PC-9 (cell line): ENCODE measurements at places on chromosomes 13 and 19. TPM values are rescaled to one million over a fixed set of nuclear protein-coding genes. Genes with fewer than 3 reads are reported as not detected.

DNA sequence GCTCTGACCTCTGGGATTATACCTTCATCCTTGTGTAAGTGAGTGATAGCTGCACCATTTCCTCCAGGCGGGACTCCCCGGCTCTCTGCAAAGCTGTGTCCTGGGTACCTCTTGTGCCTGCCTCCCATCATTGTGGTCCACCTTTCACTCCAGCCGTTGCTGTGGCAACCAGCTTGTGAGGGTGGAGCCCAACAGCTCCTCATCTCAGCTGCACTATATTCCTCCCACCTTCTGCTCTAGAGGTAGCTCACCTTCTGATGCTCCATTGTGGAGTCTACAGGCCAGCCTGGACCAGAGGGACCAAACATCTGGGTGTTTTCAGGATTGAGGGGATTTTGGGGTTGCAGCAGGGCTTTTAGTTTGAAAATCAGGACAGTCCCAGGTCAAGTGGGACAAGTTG, 708.2 kb downstream of the UQCRFS1 start:
- H3K27ac ChIP-seq, result no peak overlapping the region
- H3K36me3 ChIP-seq, result no peaks in the 10 kb centered on the region
- no peak for DNase-seq

GRCh38 chr19:42352301-42353259, 27.1 kb downstream of the MEGF8 start:
- H3K27ac ChIP-seq, result no peak overlapping the region
- H3K36me3 ChIP-seq, result no peaks in the 10 kb centered on the region; the same call in 1 of the 2 replicates
- H3K4me1 ChIP-seq, result no peaks in the 10 kb centered on the region
- H3K27me3 ChIP-seq, result no peaks in the 10 kb centered on the region
- DNase-seq, result no peak
- H3K4me3 ChIP-seq, result no peak overlapping the region

DNA sequence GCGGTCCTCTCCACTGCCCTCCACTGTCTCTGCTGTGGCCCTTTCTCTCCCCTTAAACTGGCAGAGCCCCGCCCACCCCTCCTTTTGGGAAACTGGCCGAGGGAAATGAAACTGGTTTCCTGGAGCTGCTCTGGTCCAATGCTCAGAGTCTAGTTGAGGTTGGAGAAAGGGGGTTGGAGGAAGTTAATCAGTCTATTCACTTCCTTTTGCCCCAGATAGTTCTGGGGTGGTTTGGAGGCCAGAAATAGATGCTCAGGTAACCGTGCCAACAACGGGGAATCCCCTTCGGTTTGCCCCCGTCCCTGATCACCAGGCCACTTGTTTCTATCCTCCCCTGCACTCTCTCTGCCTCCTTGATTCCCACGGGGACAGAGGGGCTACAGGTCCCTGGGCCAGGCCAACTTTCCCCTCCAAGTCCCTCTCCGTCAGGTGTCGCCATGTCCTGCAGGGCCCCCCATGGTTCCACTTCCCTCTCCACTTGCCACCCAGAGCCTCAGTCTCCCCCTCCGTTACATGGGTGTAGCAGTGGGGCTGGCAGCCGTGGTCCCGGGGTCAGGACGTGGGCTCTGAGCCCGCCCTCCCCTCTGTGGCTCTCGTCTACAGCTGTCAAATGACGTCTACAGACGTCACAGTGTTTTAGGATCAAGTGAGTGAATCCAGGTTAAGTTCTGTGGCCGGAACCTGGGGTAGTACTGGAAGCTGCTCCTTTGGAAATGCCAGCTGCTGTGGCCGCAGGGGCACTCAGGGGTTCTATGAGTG, at the start of gene IL4I1:
Gene IL4I1, minus strand, starts transcription at position 25 of the 759 bp plus-strand sequence. CDS start 727 bp downstream, outside the sequence.
- H3K27me3 ChIP-seq, result no peaks in the 10 kb centered on the region
- peaks cover 14% of the 10 kb centered on the region for H3K4me1 ChIP-seq
- no peak within 1 kb of the TSS for H3K4me3 ChIP-seq
- H3K36me3 ChIP-seq, result no peaks in the 10 kb centered on the region

GRCh38 chr19:1657746-1658145, 5.3 kb upstream of the TCF3 start:
- no peaks in the 10 kb centered on the region for H3K27me3 ChIP-seq
- peaks cover 43% of the 10 kb centered on the region for H3K4me1 ChIP-seq

GRCh38 chr13:53138376-53139036, 109.9 kb downstream of the OLFM4 start:
- H3K4me3 ChIP-seq, result no peak overlapping the region
- peaks cover 9% of the 10 kb centered on the region; the same call in 1 of the 2 replicates for H3K27me3 ChIP-seq
- no peak for DNase-seq

DNA sequence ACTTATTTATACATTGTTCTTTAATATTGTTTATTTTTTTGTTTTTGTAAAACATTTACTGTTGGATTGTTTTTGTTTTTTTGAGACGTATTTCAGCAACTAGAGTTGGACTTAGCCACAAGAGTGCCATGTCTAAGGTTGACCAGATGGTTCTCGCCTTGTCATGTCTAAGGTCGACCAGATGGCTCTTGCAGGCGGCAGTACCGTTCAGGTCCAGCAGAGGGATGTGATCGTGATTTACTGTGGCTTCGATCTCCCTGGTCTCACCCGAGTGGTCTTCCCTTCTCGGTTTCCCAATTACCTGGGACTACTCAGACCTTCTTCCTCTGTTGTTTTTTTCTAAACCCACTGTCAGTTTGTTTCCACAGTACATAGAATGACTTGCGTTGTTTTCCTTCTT, 1438.6 kb downstream of the UQCRFS1 start:
- no peaks in the 10 kb centered on the region for H3K27me3 ChIP-seq
- no peak for DNase-seq
- H3K4me3 ChIP-seq, result no peak overlapping the region
- H3K27ac ChIP-seq, result no peak overlapping the region
- H3K36me3 ChIP-seq, result peaks cover 18% of the 10 kb centered on the region

DNA sequence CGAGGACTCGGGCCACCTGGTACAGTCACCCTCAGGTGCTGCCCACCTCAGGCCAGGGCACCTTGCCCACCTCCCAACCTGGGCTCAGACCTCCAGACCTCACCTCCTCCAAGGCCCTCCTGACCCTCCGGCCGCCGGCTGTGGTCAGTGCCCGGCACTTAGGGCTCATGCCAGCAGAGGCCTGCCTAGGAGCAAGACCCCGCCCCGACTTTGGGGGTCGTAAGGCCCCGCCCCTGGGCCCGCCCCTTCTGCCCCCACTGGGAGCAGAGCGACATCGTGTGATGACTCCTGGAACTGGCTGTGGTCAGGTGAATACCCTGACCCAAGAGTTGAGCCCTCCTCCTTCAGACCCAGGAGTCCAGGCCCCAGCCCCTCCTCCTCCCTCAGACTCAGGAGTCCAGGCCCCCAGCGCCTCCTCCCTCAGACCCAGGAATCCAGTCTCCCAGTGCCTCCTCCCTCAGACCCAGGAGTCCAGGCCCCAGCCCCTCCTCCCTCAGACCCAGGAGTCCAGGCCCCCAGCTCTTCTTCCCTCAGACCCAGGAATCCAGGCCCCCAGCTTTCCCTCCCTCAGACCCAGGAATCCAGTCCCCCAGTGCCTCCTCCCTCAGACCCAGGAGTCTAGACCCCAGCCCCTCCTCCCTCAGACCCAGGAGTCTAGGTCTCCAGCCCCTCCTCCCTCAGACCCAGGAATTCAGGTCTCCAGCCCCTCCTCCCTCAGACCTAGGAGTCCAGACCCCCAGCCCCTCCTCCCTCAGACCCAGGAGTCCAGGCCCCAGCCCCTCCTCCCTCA, at the start of gene SBK2:
Gene SBK2, minus strand, starts transcription at position 183 of the 790 bp plus-strand sequence. CDS start 839 bp downstream, outside the sequence.
- H3K4me3 ChIP-seq, result no peak within 1 kb of the TSS
- DNase-seq, result peak; percentile 31
- no peak within 1 kb of the TSS for H3K27ac ChIP-seq
- no peaks in the 10 kb centered on the region for H3K36me3 ChIP-seq

GRCh38 chr13:26895808-26896466, 135.4 kb upstream of the GPR12 start:
- no peaks in the 10 kb centered on the region for H3K36me3 ChIP-seq
- H3K27me3 ChIP-seq, result peaks cover 75% of the 10 kb centered on the region
- H3K4me1 ChIP-seq, result no peaks in the 10 kb centered on the region
- no peak for DNase-seq

GRCh38 chr19:18637673-18638630, 1.1 kb downstream of the KLHL26 start:
- peaks cover 18% of the 10 kb centered on the region for H3K4me1 ChIP-seq
- H3K4me3 ChIP-seq, result peak overlapping the region; percentile 94
- H3K27me3 ChIP-seq, result no peaks in the 10 kb centered on the region

DNA sequence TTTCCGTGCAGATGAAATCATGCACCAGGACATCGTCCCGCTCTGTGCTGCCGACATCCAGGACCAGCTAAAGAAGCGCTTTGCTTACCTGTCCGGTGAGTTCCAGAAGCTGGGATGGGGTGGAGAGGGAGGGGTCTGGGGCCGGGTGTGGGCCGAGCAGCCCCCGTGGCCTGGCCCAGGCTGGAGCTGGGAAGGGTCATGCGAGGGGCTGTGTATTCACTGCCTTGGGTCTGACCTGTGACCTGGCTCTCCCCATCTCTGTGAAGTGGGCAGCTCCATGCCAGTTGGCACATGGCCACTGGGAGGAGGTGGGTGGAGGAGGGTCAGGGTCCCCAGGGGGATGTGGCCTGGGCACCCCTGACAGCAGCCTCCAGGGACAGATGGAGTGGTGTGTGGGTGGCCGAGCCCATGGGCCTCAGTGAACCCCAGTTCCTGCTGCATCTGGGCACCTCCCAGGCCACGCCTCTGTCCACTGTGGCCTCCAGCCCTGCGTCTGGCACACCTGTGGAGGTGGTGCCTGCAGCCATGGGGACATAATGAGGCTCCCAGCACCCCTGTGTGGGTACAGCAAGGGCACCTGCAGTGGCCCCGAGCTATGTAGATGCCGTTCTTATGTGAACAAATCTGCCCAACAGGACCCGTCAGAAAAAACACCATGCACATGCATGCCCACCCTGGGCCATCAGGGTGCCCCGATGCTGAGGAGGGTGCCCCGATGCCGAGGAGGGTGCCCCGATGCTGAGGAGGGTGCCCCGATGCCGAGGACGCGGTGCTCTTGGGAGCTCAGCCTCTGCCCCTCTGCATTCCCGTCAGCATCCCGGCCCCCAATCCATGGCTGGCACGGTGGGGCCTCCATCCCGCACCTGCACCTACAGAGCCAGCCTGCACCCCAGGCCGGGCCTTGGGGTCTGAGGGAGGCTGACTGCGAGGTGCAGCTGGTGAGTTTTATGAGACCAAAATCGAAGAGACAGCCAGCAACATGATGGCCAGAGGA, 46.0 kb downstream of the MCF2L start:
- no peaks in the 10 kb centered on the region for H3K36me3 ChIP-seq
- H3K27me3 ChIP-seq, result no peaks in the 10 kb centered on the region
- H3K27ac ChIP-seq, result no peak overlapping the region

- H3K27me3 ChIP-seq, result no peaks in the 10 kb centered on the region
- H3K4me1 ChIP-seq, result peaks cover 55% of the 10 kb centered on the region
- no peaks in the 10 kb centered on the region for H3K36me3 ChIP-seq
- peak overlapping the region; percentile 76 for H3K4me3 ChIP-seq
- DNase-seq, result peak; percentile 77
- peak overlapping the region; percentile 54 for H3K27ac ChIP-seq
These were observed 1.8 kb upstream of the SSBP4 start for GRCh38 chr19:18417250-18418028.

DNA sequence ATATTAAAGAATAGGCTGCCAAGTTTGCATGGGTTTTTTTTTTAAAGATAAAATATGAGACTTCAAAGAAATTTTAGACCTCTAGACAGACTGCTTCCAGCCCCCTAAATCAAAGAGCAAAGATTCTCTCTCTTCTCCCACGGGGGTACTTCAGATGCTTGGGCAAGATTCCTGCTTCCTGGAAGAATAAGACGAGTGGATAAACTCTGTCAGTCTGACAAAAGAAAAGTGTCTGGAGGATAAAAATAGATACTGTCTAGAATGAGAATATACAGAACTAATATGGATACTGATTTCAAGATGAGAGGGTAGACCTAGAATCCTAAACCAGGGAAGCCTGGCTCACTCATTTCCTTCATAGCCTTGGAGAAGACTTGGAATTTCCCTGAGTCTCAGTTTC, 435.1 kb downstream of the FOXO1 start:
- H3K4me3 ChIP-seq, result no peak overlapping the region
- H3K4me1 ChIP-seq, result no peaks in the 10 kb centered on the region
- no peaks in the 10 kb centered on the region for H3K27me3 ChIP-seq
- no peak overlapping the region for H3K27ac ChIP-seq
- no peak for DNase-seq

- no peak for DNase-seq
- 0 out of 2 replicates have a peak, but pooled peaks cover 4% of the 10 kb centered on the region for H3K4me1 ChIP-seq
- no peaks in the 10 kb centered on the region for H3K27me3 ChIP-seq
- H3K27ac ChIP-seq, result 0 out of 2 replicates have a peak overlapping the region, but pooled peaks have one; percentile 72
These were observed 475 bp upstream of the DNAJC15 start for GRCh38 chr13:43022934-43023288.

- no peaks in the 10 kb centered on the region for H3K27me3 ChIP-seq
- H3K4me3 ChIP-seq, result no peak overlapping the region
- no peak overlapping the region for H3K27ac ChIP-seq
- no peaks in the 10 kb centered on the region for H3K36me3 ChIP-seq
These were observed 195.0 kb upstream of the SLITRK1 start for GRCh38 chr13:84077271-84077670.

DNA sequence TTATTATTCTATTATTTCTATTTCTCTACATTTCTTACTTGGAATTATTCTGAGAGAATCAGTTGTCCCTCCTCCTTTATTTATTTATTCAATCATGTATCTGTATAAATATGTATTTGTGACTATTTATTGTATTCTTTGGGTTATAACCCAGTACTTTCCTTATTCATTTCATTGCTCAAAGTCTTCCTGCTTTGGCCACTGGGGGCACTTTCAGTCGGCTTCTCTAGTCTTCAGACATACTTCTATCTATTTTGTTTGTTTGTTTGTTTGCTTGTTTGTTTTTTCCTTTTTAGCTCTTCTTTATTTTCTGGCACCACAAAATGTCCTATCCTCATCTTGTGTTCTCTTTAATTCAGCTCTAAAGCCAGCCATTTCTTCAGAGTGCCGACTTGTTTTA, 260.4 kb downstream of the NALCN start:
- H3K36me3 ChIP-seq, result no peaks in the 10 kb centered on the region
- DNase-seq, result no peak
- no peaks in the 10 kb centered on the region for H3K4me1 ChIP-seq
- H3K27me3 ChIP-seq, result no peaks in the 10 kb centered on the region
- H3K27ac ChIP-seq, result no peak overlapping the region
- no peak overlapping the region for H3K4me3 ChIP-seq

- no peak for DNase-seq
- no peaks in the 10 kb centered on the region for H3K27me3 ChIP-seq
- H3K36me3 ChIP-seq, result no peaks in the 10 kb centered on the region
- H3K4me1 ChIP-seq, result no peaks in the 10 kb centered on the region
These were observed 1.2 kb downstream of the KLF2 start for GRCh38 chr19:16325641-16326400.

- no peak overlapping the region for H3K4me3 ChIP-seq
- H3K4me1 ChIP-seq, result no peaks in the 10 kb centered on the region
- DNase-seq, result peak; percentile 76
- H3K27me3 ChIP-seq, result peaks cover 92% of the 10 kb centered on the region
- no peak overlapping the region for H3K27ac ChIP-seq
These were observed 7.7 kb downstream of the PNMA8B start for GRCh38 chr19:46487802-46488445.

ZNF383 gene
- total RNA-seq, result 6.2 and 6.5 TPM in 2 replicates

NLRP7 gene
- total RNA-seq, result 0.25 and 0.50 TPM in 2 replicates

ATP4B gene
- total RNA-seq, result not detected in 2 replicates

CEACAM21 gene
- total RNA-seq, result not detected in 2 replicates
